ENCODE measurements at places on chromosomes 5 and 9.

- DNase-seq, result no peak
Measured at GRCh38 chr5:102627315-102627714, 127.8 kb upstream of the PAM start.

GRCh38 chr9:127444921-127445850 is 6.0 kb downstream of the RPL12 start:
- no peak for DNase-seq

DNA sequence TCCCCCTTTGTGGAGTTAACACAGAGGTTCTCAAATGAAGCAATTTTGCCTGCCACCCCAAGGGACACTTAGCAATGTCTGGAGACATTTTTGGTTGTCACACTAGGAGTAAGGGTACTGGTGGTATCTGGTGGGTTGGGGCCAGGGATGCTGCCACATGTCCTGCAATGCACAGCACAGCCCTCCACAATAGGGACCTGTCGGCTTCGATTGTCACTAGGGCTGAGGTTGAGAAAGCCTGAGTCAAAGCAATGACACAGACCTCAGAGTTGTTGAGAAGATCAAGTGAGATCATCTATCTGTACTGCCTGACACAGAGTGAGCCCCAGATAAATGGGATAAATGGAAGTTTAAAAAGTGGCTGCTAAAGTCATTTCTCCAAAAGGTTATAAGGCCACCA is 249.2 kb upstream of the KLF4 start:
- no peak for DNase-seq

DNA sequence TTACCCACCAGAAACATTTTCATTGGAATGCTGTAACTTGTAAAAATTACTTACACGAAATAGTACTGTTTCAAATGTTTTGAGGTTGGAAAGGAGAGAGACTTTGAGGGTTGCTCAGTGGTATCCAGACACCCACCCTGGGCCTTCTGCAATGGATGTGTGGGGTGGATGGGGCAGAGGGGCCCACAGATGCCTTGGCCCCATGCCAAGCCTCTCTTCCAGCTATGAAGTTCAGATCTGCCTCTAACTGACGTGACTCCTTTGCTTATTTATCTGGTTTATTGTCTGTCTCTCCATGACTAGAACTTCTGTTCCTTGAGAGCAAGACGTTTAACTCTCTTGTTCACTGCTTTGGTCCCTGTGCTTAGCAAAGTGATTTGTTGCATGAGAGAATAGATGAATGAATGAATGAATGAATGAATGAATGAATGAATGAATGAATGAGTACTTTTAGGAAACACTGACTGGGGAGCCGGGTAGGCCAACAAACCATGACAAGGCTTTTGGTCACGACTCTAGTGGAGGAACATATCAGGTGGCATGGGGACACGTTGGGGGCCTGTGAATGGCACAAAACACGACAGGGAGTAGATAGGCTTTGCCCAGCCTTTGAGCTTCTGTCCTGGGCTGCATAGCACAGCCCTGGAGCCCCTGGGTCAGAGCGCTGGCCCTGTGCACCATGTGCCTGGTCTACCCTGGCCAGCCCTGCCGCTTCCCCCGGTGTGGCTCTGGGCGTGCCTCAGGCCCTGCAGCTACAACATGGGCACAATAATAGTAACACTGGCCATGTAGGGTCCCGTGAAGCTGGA is 31.8 kb downstream of the AK8 start:
- no peak for DNase-seq

- DNase-seq, result no peak
Measured at GRCh38 chr9:5493679-5494511, 16.4 kb upstream of the PDCD1LG2 start.

DNA sequence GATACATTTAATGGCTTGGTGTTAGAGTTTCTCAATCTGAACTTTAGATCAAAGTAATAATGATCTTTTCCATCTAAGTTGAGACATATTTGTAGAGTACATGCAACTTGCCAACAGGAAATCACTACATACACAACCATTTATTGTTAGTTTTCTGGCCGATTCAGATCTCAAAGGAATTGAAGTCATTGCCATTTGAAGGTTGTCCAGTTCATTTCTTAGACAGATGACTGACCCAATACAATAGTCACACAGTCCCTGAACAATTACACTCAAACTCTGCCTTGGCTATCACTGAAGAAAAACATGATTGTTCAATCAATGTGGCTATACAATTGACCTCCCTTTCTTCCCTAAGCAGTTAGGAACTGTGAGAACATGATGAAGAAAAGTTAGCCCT is 753.2 kb upstream of the RIOK2 start:
- DNase-seq, result no peak

- DNase-seq, result no peak
Measured at GRCh38 chr5:140109018-140109758, 4.7 kb upstream of the PURA start.

DNA sequence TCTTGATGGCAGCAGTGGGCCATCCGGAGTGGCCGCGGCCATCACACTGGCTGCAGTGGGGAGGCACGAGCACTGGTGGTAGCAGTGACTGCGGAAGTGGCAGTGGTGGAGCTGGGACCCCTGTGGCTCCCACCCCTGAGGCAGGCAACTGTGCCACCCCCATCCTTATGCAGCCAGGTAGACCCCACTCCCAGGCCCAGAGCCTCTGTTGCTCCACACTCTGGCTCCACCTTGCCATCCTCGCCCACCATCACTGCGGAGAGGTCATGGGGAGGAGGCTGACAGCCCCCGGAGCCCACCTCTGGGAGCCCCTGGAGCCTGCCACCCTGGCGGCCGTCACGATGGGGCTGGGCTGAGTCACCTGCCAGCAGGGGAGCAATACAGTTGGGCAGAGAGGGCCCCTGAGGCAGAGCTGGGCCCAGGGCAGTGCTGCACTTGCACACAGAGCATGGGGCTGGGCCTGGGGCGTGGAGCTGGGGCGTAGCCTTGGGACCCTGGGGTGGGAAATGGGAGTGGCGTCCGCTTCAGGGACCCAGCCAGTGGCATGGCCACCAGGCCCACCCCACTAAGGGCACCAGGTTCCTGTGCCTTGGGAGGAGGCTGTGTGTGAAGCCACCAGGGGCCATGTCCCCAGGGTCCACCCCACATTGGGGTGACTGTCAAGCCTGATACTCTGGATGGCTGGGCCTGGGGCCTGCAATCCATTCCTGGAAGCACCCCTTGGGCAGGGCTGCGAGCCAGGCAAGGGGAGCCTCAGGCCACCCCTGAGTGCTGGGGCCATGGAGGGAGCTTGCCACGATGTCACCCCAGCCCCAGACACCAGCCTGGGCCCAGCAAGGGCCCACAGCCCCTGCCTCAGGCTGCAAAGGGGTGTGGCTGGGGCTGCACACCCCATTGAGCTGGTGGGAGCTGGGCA is 7.7 kb downstream of the AMBP start:
- no peak for DNase-seq

DNA sequence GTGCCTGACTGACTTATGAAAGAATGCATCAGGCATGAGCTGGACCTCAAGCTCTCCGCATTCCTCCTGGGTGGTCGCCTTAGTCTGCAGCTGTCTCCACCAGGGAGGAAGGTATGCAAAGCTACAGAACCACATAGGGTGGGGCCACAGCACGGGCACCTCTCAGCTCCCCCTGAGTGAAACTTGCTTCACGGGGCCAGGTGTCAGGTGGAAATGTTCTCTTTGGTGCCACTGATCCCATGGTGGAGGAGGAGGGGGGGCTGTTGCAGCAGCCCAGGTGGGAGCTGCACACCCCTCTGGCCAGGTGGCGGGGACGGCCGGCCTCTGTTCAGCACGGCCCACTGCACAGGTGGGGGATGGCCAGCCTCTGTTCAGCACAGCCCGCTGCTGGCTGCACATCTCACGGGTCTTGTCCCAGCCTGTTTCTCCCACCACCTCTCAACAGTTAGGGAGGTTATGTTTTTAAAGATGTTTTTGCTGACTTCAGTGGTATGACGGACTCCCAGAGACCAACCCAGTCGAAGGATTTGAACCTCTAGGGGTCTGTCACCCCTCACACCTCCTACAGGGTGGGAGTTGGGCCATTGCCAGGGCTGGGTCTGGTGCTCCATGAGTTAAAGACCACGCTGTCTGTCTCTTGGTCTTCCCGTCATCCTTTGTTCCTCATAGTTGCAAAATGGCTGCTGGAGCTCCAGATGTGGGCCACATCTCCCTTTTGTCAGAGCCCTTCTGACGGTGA is 34.3 kb downstream of the MRPL36 start:
- DNase-seq, result no peak

DNA sequence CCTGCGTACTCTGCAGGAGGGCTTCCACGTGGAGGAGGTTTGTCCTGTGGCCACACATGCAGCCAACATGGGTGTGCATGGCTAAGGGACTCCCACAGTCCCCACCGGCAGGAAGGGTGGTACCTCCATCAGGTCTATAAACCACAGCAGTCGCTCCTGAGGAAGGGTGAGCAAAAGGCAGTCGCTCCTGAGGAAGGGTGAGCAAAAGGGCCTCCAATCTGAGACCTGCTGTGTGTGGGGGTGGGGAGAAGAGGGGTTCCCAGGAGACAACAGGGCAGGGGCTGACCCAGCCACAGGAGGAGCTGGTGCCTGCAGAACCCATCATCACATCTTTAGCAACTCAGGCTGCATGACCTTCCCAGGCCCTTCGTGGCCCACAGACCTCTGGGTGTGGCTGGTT is 30.3 kb upstream of the AKNA start:
- DNase-seq, result no peak

- no peak for DNase-seq
Measured at GRCh38 chr5:172511952-172512351, 57.6 kb upstream of the SH3PXD2B start.

DNA sequence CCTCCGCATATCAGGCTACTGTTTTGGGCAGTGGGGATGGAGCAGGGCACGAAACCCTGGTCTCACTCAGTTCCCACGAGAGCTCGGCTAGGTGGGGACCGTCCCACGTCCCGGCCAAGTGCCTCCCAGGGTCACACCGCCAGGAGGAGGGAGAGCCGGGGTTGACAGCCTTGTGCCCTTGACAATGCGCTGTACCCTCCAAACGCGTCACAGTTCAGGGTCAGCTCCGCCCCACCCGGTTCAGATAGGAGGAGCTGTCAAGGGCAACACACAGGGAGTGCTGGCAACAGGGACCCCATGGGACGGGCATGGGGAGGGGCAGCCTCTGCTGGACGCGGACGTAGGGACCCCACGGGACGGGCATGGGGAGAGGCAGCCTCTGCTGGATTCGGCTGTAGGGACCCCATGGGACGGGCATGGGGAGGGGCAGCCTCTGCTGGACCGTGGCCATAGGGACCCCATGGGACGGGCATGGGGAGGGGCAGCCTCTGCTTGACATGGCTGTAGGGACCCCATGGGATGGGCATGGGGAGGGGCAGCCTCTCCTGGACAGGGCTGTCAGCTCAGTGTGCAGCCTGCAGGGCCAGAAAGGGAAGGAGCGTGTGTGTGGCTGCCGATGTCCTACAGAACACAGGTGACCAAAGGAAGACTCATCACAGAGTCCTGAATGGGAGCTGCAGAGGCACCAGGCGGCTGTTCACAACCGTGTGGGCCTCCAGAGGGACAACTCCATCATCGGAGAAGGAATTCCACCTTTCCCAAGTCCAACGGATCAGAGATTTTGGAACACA is 29.4 kb downstream of the PNPLA7 start:
- no peak for DNase-seq

- no peak for DNase-seq
Measured at GRCh38 chr5:135829179-135829578, 5.3 kb upstream of the SLC25A48 start.

GRCh38 chr9:23822261-23823169 is 3.5 kb downstream of the ELAVL2 start:
- no peak for DNase-seq

GRCh38 chr9:126158588-126159429 is 167.8 kb upstream of the MVB12B start:
- DNase-seq, result no peak

DNA sequence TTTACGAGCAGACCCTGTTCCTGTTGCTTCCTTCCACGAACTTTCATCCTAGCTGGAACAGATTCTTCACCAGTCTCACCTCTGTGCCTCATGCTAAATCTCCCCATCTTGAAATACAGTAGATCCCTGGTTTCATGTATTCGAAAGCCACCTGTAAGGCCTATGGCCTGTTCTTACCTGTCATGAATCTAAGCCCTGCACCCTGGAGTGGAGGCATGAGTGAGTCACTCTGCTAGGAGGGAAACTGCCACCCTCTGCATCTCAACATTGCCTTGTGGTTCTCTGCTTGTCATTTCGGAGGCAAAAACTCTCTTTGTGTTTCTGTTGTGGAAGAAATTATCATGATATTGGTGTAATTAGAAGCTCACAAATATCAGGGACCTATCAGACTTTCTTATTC is 320.0 kb downstream of the ENC1 start:
- DNase-seq, result no peak

GRCh38 chr9:126348911-126349550 is 22.4 kb downstream of the MVB12B start:
- no peak for DNase-seq

GRCh38 chr5:65914641-65915196 is 11.7 kb upstream of the ERBIN start:
- no peak for DNase-seq

DNA sequence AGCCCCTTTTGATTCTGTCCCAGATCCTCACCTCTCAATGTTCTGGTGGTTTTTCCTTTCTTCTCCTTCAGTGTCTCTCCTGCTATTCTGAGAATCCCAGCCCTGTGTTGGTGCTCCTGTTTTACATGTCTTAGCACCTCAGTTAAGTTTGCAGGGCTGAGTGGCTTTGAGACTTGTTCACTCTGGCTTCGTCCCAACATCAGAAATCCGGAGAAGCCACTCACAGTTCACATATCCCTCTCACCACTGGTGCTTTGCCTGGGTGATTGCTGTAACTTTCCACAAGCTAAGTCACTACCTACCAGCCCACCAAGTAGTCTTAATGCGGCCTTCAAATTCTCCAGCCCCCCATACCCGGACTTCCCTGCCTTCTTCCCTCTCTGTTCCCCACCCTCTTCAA is 40.2 kb downstream of the CYFIP2 start:
- DNase-seq, result no peak

- no peak for DNase-seq
Measured at GRCh38 chr9:135946392-135946994, 14.7 kb downstream of the UBAC1 start.

DNA sequence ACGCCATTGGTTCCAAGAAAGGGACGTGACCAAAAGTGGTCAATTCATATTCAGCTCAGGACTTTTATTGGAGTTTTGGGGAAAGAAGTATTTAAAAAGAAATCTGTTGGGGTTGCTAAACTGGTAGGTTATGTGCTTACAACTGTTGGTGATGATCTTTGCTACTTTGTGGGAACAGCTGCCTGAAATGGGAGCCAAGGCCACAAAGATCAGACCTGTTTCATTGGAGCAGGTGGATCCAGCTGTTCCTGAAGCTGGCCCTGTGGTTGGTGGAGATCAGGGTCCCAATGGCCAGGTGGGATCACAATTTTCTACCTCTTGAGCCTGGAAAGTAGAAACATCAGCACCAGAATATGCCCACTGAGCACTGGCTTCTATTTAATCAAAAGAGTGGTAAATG is 144.5 kb downstream of the PSAT1 start:
- no peak for DNase-seq

GRCh38 chr5:178312880-178313282 is 80.3 kb upstream of the PHYKPL start:
- no peak for DNase-seq

DNA sequence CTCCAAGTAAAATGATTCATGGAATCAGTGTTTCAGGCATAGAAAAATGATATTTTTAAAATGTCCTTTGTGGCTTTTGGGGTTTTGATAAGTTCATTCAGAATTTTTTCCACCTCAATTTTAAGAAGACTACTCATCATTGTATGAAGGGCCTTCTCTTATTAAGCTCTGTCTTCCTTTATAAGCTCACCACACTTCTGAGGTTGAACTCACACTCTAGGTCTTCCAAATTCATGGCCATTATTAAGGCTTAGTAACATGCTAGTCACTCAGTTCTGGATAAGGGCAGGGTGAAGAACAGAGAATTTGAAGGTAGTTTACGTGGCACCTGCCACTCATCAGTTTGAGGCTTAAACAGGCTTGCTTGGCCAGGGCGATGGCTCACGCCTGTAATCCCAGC is 4.2 kb downstream of the MELK start:
- DNase-seq, result no peak

Measured in NCI-H2227 treated with DMSO at 0.1 percent for 48 hours (cell line).